SK-N-SH (cell line): ENCODE measurements at places on chromosomes 1 and 21.
A peak's percentile ranks its signal among the peaks of the same experiment; 100 is the strongest.

DNA sequence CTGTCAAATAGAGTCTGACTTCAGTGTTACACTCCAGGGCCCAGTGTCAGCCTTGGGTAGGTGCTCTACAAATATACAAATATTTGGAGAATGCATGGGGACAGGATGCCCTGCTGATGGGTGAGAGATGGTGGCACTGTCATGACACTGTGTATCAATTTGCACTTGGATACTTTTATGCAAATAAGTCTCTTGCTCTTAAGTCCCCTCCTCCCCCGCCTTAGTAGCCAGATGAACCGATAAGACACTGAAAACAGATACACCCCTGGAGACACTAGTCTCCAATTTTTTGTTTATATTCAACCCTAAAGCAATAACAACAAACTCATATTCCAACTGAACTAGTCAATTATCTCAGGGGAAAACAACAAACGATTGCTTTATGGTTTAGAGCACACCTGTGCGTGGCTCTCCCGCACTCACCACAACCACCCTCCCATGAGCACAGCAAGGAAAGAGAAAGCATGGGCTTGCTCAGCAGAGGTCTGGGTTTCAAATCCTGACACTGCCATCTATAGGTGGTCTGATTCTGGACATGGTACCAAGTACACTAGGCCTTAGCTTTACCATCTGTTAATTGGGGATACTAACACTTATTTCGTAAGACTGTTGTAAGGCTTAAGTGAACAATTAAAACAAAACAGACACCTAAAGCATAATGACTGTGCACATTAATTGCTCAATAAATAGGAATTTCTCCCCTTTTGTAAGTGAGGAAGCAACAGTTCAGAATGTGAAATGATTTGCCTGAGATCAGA lies 50.3 kb downstream of the HIVEP3 start:
- no peak overlapping the region for H3K4me3 ChIP-seq
- peaks cover 20% of the 10 kb centered on the region; the same call in 1 of the 2 replicates for H3K4me1 ChIP-seq
- H3K27ac ChIP-seq: no peak overlapping the region
- H3K27me3 ChIP-seq: no peaks in the 10 kb centered on the region
- no peak for DNase-seq

- no peaks in the 10 kb centered on the region for H3K27me3 ChIP-seq
- no peak overlapping the region for H3K4me3 ChIP-seq
- no peaks in the 10 kb centered on the region for H3K4me1 ChIP-seq
- H3K36me3 ChIP-seq: no peaks in the 10 kb centered on the region
Observed at GRCh38 chr1:4016351-4017130, 116.5 kb upstream of the C1orf174 start.

DNA sequence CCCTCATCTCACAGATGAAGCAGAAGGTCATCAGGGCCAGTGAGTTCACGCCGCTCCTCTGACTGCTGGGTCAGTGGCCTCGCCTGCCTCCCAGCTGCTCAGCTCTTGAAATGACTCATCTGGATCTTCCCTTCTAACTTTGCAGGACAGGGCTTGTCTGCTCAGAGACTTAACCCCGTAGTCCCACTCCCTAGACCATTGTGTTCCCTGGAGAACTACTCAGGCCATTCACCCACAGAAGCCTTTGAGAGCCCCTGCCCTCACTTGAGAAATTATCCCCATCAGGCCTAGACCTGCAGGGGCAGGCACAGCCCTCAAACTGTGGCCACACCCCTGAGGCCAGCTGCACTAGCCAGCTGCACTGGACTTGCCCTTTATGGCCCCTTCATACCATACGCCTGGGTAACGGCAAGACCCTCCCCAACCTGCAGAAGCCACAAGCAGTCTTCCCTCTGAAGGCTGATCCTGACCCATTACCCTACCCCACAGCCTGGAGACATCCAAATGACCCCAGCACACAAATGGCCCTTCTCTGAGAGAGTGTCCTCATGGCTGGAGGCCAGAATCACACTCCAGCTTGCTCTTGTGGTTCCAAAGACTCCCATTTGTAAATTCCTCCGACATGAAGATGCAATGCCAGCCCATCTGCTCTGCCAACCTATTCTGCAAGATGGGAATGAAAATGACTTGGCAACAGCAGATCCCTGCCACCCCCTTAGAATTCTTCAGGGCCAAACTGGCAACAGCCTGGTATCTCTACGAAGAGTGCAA lies 33.2 kb downstream of the RCSD1 start:
- H3K4me3 ChIP-seq: no peak overlapping the region
- peak overlapping the region; percentile 48 for H3K27ac ChIP-seq
- H3K27me3 ChIP-seq: no peaks in the 10 kb centered on the region
- peaks cover 31% of the 10 kb centered on the region for H3K4me1 ChIP-seq
- H3K36me3 ChIP-seq: no peaks in the 10 kb centered on the region
- no peak for DNase-seq

GRCh38 chr1:203273869-203274602 lies 31.3 kb upstream of the BTG2 start:
- no peaks in the 10 kb centered on the region for H3K36me3 ChIP-seq
- no peak for DNase-seq
- no peak overlapping the region for H3K27ac ChIP-seq
- H3K4me3 ChIP-seq: no peak overlapping the region
- H3K27me3 ChIP-seq: no peaks in the 10 kb centered on the region
- peaks cover 31% of the 10 kb centered on the region for H3K4me1 ChIP-seq

DNA sequence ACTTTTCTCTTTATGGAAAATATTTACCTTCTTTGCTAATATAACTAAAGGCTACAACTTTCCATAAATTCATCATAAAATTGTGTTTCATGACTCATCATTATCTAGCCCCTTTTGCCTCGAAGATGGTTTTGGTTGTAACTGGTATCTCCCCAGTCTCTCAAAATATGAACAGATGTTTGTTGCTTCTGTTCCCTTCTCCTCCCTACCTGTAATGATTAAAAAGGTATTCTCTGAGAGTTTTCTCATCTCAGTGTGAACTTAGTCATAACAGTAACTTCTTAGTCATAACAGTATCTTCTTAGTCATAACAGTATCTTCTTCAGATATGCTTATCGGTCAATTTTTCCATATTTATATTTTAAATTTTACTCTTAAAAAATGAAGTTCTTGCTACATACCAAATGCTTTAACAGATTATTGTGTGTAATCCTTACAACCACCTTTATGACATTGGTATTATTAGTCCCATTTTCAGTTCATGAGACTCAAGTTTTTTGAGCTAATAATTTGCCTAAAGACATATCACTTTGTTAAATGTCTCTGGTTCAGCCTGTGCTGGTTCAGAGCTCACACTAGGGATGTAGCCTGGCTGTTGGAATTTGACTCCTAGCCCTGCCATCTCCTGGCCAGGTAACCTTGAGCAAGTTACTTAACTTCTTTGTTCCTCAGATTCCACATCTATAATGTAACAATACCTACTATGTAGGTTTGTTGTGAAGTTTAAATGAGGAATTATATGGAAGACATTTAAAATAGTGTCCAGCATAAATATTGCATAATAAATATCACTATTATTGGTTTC lies 32.6 kb downstream of the ATP1B1 start:
- H3K4me1 ChIP-seq: peaks cover 4% of the 10 kb centered on the region; the same call in 1 of the 2 replicates
- H3K36me3 ChIP-seq: peaks cover 16% of the 10 kb centered on the region
- H3K27me3 ChIP-seq: no peaks in the 10 kb centered on the region
- H3K4me3 ChIP-seq: no peak overlapping the region

- DNase-seq: no peak
- H3K4me3 ChIP-seq: peak overlapping the region; percentile 1; the same call in 1 of the 2 replicates
- H3K27me3 ChIP-seq: no peaks in the 10 kb centered on the region
Observed at GRCh38 chr1:48469616-48470480, 2.2 kb downstream of the SPATA6 start.

DNA sequence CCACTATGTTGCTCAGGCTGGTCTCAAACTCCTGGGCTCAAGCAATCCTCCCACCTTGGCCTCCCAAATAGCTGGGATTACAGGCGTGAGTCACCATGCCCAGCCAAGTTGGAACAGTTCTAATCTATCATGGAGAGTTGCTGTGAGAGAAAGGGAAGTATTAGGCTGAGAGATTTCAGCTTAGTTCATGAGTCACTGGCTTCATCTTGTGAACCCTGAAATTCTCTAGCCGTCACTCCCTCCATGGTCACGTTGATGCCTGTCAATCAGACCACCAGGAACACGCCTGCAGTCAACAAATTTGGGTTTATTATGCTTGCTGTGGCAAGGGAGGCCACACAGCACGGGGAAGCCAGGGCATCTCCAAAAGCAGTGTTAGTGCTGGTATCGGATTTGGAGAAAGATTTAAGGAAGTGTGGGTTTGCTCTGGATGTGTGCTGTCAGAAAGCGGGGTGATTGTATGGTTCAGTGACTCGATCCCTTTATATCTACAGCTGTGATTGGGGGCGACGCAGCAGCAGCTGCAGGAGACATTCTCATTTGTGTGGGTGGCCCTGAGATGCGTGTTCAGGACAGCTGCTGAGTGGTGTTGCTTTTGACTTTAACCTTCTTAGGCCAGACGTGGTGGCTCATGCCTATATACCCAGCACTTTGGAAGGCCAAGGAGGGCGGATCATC lies 18.7 kb downstream of the UQCRHL start:
- no peak for DNase-seq
- peaks cover 5% of the 10 kb centered on the region; the same call in 1 of the 2 replicates for H3K36me3 ChIP-seq
- peak overlapping the region; percentile 48; the same call in 1 of the 2 replicates for H3K27ac ChIP-seq
- no peaks in the 10 kb centered on the region for H3K4me1 ChIP-seq
- H3K4me3 ChIP-seq: no peak overlapping the region
